Skeletal muscle cell (primary cell): ENCODE measurements at places on chromosomes 7 and 10.

- no peak for DNase-seq
Observed at GRCh38 chr10:62917475-62918238, 101.5 kb upstream of the EGR2 start.

DNA sequence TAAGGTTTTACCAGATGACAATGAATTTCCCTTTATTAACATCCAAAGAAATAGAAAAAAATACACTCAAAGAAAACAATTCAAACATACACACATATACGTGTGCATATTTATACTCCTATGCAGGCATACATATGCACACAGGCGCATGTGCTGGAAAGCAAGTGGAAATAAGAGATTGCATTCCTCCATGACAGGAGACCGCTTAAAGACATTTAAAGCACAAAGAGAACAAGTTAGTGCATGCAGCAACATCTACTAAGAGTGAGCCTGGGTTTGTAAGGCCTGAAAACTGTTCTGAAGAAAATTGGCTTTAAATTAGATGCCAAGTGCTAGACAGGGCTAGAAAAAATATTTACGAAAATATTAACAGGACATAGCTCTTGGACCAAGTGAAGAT is 40.1 kb upstream of the PPP1R17 start:
- DNase-seq, result no peak

GRCh38 chr7:79495544-79496272 is 42.2 kb upstream of the MAGI2 start:
- peak; percentile 72 for DNase-seq

DNA sequence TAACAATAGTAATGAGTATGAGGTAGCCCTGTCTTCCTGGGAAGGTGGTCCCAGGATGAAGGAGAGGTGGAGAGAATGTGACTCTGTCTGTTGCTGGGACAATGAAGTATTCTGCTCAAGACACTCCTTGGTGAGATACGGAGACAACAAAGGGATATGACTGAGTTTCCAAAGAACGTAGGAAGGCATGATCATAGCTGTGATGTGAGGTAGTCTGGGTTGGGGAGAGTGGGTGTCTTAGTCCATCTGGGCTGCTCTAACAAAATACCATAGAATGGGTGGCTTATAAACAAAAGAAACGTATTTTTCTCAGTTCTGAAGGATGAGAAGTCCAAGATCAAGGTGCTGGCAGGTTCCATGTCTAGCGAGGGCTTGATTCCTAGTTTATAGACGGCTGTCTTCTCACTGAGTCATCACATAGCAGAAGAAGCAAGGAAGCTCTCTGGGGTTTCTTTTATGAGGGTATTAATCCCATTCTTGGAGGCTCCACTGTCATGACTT is 84.9 kb upstream of the RHOBTB1 start:
- DNase-seq, result peak; percentile 16

DNA sequence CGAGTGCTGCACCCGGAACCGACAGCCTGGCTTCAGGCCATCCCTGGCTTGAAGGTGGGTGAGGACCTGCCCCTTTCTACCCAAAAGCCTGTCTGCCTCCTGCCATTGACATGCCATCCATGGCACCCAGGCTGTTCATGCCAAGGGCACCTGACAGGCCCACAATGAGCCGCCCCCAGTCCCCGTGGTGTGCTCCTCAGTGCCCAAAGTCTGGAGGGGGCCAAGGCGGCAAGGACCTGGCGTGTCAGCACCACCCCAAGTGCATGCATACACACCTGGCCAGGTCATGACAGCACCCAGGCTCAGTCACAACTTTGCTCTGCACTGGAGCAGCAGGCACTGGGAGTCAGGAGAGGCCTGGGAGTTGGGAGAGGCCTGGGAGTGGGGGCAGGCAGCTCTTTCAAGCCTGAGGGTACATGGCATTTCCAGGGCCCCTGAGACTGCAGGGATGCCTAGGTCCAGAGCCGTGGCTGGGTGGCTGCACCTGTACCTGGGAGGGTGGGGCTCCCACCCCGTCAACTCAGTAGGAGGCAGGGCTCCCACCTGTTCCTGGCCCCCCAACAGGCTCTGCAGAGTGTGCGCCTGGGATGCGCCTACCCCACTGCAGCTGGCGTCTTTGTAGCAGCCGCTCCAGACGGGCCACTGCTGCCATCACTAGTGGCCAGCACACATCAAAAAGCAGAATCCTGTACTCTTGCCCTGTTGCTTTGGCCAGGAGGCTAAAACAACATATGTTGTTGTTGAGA is 71.7 kb downstream of the ZNF467 start:
- DNase-seq, result no peak

DNA sequence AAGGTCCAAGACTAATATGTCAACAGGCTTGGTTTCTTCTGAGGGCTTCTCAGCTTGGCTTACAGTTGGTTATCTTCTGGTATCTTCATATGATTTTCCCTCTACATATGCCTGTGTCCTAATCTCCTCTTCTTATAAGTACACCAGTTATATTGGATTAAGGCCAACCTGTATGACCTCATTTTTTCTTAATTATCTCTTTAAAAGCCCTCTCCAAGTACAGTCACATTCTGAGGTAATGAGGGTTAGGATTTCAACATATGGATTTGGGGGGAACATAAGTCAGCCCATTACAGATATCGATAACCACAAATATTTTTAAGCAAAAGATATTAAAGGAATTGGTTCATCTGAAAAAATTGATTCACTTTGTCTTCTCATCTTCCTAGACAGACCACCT is 49.2 kb downstream of the IQUB start:
- no peak for DNase-seq

DNA sequence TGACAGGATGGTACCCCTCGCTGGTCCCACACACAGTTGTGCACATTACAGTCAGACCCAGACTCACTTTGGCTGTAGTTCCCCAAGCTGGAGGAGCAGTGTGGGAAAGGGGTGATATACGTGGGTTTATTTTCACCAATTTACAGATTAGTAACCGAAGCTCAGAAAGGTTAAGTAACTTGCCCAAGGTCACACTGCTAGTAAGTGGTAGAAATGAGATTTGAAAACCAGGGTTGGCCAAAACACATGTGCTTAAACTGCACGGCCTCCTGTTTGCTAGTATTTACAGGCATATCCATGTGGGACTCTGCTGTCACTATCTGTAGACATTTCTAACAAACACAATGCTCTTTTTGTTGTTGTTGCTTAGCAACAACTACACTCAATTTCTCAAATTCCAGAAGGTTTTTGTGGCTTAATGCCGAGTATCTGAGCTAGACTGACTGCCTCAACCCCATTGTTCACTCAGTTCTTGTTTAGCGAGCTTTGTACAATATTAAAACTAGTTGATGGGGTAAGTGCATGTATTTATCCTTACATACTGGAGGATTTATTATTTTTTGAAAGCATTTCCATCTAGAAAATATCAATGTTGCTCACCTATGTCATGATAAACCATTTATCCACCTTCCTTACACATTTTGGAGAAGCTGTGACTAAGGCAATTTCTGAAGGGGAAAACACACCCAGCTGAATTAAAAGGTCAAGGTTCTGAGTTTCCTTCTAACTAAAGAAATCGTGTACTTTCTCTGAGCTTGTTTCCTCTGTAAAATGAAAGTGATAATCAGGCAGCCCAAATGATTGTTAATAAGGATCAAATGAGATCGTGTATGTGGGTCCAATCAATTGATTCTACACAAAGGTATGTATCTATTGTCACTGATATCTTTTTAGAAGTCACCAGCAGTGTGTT is 5.3 kb upstream of the TMEM139 start:
- DNase-seq, result peak; percentile 20

GRCh38 chr10:26981232-26981824 is 119.0 kb downstream of the ANKRD26 start:
- DNase-seq, result no peak

DNA sequence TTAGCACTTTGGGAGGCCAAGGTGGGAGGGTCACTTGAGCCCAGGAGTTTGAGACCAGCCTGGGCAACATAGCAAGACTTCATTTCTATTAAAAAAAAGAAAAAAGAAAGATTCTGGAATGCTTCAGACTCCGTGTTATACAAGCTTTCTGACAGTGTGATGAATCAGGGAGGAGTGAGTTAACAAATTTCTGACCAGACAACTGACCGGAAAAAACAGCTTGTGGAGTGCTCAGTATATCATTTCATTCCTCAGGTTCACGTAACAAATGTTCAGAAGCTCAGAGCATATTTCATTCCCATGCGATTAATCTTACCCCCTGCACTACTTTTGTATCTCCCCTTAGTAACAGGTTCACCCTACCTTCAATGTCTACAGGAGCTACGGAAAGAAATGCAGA is 28.6 kb upstream of the TNPO3 start:
- no peak for DNase-seq
